Activated CD4-positive, alpha-beta T cell treated with anti-CD3 and anti-CD28 coated beads, Interleukin-2, amount 50 U/mL, for 4 hours (primary cell): ENCODE measurements at places on chromosomes 7 and 10.

- DNase-seq = no peak
Observed at GRCh38 chr7:140425718-140426117, 21.9 kb downstream of the RAB19 start.

DNA sequence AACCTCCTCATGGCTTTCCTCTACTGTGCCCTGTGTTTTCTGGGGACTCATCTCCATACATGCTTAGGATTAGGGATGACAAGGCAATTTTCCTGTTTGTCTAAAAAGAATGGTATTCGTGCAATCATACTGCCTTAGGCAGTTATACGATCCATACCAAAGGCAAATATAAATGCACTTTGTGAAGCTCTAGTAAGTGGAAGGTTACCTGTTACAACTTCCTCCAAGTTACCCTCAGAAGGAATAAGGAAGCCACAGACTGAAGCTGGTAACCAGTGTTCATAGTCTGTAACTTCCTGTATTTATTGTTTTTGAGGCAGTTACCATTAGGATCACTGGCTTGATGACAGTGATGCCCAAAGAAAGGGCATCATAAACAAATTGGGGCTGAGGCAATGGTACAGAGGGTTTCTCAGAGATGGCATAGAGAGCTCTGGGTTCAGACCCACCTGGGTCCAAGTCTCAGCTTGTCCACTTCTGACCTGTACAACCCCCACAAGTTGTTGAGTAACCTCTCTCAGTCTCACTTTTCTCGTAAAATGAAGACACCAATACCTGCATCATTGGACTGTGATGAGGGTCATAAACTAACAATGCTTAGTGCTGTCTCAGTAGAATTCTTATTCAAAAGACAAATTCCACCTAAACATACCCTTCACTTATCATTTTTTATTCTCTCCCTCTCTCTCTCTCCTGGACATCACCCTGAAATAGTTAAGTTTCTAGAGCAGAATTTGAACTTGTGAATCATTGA is 138.2 kb downstream of the ELMO1 start:
- no peak for DNase-seq

DNA sequence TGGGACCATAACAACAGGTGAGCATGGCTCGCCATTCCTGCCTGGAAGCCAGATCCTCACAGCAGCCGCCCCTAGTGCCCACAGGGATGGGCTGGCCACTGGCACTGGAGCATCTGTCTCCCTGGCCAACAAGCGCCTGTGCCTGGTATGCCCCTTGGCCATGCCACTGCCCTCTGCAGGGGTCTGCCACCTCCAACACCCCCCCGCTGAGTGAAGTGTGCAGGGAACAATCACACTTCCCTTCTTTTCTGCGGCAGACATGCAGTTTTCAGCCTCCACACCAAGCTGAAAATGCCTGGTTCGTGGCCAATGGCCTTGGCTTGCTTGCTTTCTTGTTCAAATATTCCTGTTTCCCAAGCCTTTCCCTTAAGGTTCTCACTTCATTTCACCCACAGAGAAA is 50.7 kb downstream of the HSPA12A start:
- no peak for DNase-seq

- no peak for DNase-seq
Observed at GRCh38 chr7:91091631-91092030, 172.6 kb upstream of the FZD1 start.

GRCh38 chr7:83640731-83641537 is 8.0 kb downstream of the SEMA3E start:
- DNase-seq = no peak

DNA sequence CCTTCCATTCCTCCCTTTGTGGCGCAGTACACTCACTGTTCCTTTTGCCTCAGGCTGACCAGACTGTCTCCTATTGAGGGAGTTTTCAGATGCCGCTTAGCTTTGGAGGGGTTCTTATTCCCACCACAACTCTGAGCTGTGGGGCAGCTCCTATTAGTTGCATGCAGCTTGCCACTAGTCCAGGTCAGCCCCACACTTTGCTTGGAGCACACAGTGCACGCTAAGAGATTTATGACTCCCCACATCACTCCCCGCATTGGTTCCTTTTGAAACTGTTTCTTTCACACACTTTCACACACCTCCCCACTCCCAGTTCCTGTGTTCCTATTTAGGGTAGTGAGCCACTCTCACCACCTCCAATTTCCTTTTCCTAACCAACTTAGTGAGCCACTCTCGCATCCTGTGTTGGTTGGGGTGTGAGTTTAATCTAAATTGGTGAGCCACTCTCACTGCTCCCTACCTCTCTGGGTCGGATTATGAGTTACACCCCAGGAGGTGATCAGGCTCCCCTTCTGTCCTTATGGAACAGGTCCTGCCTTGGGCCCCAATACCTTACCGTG is 10.4 kb upstream of the ZNF485 start:
- DNase-seq = no peak

GRCh38 chr10:58913717-58914116 is 262.7 kb upstream of the PHYHIPL start:
- DNase-seq = no peak

DNA sequence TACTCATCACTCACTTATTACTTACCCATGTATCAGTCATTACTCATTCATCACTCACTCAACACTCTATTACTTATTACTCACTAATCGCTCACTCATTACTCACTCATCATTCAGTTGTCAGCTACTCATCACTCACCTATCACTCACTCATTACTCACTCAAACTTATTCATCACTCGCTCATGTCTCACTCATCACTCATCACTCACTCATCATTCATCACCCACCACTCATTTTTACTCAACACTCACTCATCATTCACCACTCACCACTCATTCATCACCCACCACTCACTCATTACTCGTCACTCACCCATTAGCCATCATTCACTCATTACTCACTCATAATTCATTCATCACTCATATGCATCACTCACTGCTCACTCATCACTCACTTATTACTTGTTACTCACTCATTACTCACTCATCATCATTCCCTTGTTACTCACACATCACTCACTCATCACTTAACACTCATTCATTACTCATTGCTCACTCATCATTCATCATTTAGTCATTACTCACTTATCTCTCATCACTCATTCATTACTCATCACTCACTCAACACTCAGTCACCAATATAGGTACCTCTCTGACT is 237.9 kb downstream of the ADARB2 start:
- no peak for DNase-seq

GRCh38 chr7:157684157-157684908 is 347.5 kb downstream of the DNAJB6 start:
- DNase-seq = no peak
